SK-MEL-5 (cell line): ENCODE measurements at places on chromosomes 13 and 19.

- DNase-seq = no peak
Measured at GRCh38 chr19:47330466-47330869, 1.5 kb upstream of the C5AR2 start.

DNA sequence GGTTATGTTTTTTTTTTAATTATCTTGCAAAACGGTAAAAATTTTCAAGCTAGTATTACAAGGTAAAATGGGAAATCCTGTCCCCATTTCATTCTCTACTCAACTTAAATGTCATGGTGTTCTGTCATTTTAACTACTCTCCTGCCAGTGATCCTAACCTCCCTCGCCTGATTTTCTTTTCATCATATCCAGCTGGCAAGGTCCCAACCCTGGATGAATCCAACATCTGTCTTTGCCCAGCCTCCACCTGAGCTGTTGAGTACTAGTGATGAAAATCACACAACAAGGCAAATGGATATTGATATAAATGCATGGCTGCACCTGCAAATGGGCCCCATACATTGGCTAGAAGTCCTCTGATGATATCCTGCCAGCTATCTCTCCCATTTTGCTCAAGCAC is 6.9 kb upstream of the CDK8 start:
- no peak for DNase-seq

- no peak for DNase-seq
Measured at GRCh38 chr13:21365574-21365973, 93.5 kb downstream of the ZDHHC20 start.

DNA sequence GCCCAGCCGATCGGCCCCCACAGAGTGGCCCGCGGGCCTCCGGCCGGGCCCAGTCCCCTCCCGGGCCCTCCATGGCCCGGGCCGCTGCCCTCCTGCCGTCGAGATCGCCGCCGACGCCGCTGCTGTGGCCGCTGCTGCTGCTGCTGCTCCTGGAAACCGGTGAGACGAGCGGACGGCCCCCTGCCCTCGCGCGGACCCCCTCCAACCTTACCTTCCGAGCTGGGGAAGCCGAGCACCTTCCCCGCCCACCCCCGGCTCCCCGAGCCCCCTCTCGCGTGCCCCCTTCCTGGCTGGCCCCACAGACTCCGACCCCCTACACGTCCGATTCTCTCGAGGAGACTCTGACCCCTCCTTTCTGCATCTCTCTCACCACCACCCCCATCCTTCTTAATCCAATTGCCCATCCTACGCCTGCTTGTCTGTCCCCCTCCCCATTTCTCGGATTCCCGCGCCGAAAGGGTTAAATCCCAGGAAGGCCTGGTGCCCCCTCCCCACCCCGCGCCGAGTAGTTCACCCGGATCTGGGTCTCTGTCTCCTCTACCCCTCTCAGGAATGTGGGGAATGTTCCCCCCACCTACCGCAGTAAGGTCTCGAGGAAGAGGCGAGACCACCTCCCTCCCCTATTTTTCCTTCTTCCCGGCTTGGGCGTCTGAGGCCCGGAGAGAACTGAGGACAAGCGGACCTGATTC is 502 bp downstream of the NECTIN2 start:
- no peak for DNase-seq

DNA sequence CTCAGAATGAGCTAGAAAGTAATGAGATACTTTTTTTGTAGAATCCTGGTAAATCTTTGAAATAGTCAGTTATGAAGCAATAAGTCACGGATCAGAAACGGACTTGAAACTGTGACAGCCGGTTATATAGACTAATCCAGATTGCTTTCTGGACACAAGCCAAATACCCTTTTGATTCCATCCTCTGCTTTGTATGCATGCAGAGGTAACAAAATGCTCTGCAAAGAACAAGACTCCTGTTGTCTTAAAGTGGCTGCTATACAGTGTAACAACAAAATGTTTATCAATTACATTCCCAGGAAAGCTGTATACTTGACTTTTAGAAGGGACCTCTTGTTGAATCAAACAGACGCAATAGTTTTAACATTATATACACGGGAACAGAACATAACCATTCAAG is 66.5 kb upstream of the STARD13 start:
- DNase-seq = no peak

- peak; percentile 37 for DNase-seq
Measured at GRCh38 chr19:35868172-35868822, at the start of gene APLP1. Gene APLP1 (plus strand): TSS chr19:35868574. CDS start chr19:35868637, 63 bp downstream.

- DNase-seq = no peak
Measured at GRCh38 chr19:42324655-42325307, 654 bp upstream of the MEGF8 start.
